ENCODE measurements at places on chromosomes 16 and 17.

GRCh38 chr17:68057531-68057952 lies 22.0 kb downstream of the KPNA2 start:
- no peak for DNase-seq

GRCh38 chr17:43907998-43908721 lies 824 bp upstream of the MPP2 start:
- DNase-seq, result peak; percentile 56

DNA sequence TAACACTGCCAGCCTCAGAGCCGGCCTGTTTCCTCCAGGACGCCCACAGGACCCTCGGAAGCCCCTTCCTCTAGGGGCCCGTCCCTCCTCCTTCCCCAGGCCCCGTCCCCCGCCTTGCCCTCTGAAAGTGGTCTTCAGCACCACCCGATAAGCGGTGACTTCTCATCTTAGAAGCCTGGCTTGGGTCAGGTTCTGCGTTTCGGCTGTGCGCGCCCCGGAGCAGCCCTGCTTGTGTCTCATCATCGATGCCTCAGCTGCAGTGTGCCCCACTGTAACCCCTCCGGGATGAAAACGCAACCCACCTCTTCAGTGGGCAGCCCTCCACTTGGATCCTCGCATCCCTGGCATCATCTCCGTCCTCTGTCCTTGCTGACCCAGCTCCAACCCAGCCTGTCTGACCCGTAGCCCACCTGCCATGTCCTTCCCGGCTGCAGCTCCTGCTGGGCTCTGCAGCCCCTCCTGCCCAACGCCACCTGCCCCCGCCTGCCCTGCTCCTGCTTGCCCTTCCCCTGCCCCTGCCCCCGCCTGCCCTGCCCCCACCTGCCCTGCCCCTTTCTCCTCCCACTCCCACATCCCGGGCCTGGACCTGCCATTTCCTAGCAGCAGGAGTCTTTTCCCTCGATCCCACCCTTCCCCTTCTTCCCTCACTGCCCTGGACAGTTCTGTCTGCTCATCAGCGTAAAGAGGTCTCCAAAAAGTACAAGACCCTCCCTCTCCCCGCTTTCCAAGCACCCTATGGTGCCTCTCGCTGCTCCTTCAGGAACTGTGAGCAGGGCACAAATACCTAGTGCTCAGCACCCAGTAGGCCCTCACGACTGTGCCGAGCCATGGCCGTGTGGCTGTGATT lies 112.5 kb upstream of the CHMP6 start:
- peak; percentile 14 for DNase-seq

DNA sequence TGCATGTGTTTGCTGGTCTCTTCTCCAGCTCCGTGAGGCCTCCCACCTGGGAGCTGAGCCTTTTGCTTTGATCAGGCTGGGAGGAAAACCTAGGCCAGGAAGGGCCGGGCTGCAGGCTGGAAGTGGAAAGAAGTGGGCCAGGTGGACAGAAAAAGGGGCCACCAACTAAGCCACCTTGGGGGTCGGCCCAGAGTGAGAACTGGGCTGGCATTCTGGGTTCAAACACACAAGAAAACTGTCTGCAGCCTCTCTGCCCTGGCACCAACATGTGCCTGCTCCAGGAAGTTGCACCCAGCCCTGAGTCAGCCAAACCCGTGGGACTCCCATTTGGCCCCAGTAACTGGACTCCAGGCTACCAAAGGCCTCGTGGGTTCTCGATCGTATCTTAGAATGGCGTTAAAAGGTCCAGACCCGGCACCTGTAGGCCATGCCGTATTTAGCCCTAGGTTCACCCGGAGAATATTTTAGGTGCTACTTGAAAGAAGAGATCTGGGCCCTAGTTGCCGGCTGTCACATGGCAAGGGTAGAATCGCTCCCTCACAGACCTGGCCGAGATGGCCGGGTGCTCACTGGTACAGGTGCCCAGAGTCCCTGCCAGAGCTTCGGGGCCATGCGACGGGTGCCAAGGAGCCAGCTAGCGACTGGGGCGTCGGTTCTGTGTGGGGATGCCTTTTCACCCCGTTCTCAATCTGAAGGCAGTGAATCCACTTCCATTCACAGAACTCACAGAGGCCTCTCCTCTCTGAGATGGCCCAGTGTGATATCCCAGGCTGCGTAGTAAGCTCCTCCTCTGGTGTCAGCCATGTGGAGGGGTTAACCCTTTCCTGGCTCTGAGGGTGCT lies 236.6 kb downstream of the MRTFB start:
- no peak for DNase-seq

- DNase-seq, result peak; percentile 92
Observed at GRCh38 chr17:2336215-2336851, at the start of gene TSR1. TSR1 (minus strand) TSS chr17:2336457; CDS start chr17:2336427, 30 bp downstream.

DNA sequence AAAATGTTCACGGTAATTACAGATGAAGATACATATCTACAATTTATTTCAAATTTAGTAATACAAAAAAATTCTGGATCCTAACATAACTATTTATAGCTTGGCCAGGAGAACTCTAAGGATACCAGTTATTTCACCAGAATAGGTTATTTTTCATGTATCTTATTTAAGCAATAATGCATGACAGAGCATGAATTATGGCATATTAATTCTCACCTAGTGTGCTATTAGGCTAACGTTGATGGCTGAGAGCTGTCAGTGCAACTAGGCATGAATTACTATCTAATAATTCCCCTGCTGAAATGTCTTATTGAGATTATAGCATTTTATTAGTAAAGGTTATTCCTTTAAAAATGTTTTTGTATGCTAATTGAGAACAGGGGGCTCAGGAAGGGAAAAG lies 44.5 kb downstream of the SALL1 start:
- DNase-seq, result no peak
